NCI-H774 (cell line): ENCODE measurements at places on chromosomes 12 and 14.

DNA sequence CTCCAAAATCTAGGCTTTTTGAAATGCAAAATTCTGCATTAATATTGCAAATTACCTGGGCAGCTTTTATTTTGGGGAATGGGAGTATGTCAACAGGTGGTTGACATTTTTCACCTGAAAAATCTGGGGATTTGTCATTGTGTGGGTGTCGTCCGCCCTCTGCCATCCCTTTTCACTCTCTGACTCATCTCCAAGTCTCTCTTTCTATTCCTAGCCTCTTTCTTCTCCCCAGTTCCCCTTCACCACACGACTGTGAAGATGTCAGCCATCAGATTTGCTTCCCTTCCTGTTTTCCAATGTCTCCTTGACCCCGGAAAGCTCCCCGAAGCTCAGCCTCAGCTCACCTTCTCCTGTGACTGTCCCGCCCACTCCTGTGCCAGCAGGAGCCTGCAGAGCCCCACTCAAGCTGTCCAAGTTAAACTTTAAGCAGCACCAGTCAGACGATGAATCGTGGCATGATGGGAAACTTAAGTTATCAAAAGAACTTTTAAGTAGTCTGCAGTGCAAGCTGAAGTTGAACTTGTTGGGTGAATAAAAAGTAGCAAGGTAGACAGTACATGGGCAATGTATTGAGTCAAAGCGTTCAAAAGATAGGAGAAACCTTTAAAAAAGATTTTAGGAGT lies 590.2 kb downstream of the VRK1 start:
- DNase-seq, result no peak

GRCh38 chr12:120408771-120409170 lies 29.1 kb upstream of the COX6A1 start:
- no peak for DNase-seq

DNA sequence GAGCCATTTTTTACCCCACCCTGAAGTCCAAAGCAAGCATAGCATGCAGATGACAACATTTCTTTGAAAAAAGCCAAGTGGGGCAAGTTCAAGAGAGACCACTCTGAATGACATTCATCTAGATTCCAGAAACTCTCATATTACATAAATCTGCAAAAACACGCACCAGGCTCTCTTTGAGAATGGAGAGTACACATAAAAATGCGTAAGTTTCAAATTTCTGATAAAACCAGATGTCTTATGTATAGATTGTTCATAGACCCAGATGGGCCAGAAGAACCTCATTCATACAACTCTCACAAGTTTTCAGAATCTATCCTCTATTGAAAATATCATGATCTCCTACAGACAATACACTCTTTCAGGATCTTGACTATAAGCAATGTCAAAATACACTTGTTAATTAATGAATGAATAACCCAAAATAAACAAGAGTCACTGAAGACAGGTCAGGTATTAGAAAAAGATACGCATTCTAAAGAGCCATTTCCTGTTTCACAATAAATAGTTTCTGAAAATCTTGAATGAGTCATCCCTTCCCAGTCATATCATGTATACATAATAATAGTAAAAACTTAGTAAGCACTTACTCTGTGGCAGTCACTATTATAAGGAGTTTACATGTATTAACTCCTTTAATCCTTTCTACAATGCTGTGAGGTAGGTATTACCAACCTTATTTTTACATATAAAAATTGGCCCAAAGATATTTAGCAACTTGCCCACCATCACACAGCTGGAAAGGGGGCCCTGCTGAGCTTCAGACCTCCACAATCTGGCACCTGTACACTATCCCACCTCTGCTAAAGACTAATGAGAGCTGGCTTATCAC lies 72.0 kb downstream of the PPP2R5E start:
- no peak for DNase-seq

- DNase-seq, result no peak
Observed at GRCh38 chr12:48005001-48005749, 899 bp upstream of the COL2A1 start.

GRCh38 chr12:100964028-100964427 lies 169.5 kb downstream of the ANO4 start:
- no peak for DNase-seq

GRCh38 chr12:4909410-4909733 lies 333 bp upstream of the KCNA1 start:
- peak; percentile 21 for DNase-seq

DNA sequence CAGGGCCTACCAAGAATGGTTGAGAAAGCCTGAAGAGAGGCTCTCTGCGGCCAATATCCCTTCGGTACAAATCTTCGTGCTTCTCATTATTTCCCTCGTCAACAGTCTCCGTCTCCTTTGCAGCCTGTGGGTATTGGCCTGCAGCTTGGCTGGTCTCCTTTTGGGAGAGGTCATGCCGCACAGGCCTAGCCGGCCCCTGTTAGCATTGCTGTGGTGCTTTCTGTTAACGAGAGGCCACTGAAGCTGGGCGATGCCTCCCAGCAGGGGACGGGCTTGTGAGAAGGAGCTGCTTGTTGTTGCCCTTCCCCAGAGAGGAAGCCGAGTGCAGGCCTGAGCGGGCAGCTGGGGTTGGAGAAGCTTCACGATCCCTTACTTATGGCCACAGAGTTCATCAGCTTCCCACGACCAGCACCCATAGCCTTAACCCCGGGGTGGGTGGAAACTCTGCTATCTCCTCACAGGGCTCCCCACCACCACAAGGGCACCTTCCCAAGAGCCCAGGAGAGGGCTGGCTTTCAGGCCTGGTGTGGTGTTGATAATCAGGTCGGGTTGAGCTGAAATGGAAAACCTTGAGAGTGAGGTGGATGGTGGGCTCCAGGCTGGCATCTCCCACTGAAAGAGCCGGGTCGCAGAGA lies 228.6 kb downstream of the ZFP36L1 start:
- no peak for DNase-seq

DNA sequence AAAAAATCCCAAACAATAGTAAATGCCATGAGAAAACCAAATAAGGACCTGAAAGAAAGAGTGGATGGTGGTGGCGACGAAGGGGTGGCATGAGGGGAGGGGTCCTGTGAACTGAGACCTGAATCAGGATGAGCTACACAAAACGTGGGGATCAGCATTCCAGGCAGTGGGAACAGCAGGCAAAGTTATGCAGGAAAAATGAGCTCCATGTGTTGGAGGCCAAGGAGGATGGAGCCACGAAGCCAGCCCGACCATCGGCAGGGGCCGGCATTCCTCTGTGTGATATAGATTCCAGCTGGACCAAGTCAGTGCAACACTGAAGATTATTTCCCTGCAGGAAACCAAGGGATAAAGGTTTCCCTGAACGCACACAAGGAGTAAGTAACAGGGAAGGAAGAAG lies 7.1 kb downstream of the ADGRD1 start:
- no peak for DNase-seq

DNA sequence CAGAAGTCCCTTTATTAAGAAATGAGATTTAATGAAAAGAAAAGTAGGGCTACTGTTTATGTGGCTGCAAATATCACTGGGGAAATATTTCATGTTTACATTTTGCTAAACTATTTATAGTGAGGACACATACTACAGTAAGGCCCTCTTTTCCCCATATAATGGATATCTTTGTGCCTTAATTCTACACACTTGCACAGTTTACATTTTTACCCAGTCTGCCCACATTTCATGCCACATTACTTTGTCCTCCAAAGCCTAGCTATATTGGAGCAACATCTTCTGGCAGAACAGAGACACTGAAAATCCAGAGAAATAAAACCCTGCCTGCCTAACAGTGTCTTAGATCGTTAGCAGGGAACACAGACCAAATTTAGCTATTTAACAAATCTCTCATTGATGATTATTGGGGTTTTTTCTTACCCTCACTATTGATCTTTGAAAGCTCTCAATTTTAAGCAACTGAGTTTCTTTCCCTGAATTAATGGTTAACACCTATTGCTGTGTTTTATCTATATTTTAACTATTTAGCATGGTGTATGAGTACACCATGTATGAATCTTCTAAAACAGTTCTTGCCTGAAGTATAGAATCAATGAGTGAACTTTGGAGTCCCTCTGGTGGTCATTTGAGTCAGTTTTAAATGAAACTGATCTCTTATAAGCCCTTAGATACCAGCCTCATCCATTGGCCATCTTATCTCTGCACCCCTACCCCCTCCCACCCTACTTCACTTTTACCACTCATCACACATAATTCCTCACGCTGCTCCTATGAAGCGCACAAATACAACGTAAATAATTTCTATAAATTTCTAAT lies 170.2 kb downstream of the BCAT1 start:
- DNase-seq, result peak; percentile 36

GRCh38 chr12:114936148-114937079 lies 252.4 kb upstream of the TBX3 start:
- DNase-seq, result no peak

DNA sequence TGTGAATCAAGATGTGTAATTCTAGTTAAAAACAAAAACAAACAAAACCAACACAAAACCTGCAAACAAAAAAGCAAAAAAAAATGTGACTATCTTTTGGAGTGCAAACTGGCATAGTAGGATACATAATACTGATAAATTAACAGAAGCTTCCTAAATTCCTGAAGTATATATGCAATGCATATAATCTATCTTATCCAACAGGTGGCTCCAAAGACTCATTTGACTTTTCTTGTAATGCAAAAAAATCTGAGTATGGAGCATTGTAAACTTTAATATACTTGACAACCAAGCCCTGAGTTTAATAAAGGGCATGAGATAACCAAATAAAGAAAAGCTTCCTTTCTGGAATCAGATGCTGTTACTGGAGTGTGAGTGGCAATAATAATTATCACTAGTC lies 1003.6 kb downstream of the FSCB start:
- DNase-seq, result no peak

- no peak for DNase-seq
Observed at GRCh38 chr12:10278104-10278503, 29.6 kb upstream of the KLRD1 start.

DNA sequence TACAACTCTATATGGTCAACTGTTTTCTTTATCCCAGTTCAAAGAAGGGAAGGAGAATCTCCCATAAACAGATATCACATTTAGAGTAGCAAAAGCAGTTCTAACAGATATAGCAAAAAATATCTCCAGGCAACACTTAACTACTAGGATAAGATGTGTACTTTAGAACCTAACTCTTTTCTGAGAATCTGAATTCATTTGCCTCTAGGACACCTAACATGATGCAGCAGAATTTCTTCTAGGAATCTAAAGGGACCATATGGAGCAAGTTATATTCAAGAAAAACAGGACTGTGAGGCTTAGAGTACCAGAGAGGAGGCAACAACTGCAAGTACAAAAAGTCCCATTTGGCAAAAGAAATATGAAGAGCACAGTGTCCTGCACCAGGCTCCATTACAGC lies 24.4 kb upstream of the CAPRIN2 start:
- DNase-seq, result no peak

DNA sequence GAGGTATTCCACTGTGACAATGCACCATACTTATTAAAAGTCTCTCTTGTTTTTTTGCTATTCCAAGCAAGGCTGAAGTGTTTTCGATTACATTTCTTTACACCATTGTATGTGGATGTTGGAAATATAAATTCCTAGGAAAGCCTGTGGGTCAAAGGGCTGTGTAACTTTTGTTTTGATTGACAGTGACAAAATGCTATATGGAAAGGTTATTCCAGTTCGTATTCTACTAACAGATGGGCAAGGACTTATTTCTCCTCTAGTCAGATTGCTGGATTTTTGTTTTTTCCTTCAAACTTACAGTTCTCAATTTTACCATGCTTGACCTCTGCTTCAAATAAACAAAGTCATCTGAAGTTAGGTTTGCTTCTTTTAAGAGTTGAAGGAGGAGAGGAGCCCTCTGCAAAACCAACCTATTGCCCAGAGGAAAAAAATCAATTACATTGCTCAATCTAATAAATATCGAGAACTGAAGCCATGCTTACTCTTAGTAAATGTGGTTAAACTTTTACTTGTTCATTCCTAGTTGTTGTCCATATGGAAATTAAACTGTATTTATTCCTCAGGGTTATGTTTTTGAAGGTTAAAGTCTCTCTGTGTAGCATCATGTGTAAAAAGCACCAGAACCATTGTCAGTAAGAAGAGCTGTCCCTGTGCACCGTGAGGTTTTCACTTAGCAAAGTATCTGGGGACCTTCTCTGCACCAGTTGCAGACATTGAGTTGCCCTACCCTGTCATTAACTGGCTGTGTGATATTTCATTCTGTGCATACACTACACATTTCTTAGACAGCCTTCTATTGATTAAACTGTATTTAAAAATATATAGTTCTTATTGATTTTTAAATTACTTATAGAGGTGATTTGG lies 26.9 kb downstream of the GLT1D1 start:
- no peak for DNase-seq

GRCh38 chr12:47189728-47190127 lies 110.0 kb upstream of the AMIGO2 start:
- no peak for DNase-seq

- DNase-seq, result peak; percentile 82
Observed at GRCh38 chr12:11877869-11878780, 192.6 kb upstream of the BCL2L14 start.

DNA sequence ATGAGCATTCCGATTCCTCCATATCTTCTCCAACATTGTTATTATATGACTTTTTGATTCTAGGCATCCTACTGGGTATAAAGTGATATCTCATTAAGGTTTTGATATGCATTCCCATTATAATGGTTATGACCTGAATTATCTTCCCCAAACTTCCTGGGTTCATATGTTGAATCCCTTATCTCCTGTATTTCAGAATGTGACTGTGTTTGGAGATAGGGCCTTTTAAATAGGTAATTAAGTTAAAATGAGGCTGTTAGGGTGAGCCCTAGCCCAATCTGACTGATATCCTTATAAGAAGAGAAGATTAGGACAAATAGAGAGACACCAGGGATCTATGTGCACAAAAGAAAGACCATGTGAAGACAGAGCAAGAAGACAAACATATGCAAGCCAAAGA lies 96.9 kb upstream of the PMCH start:
- no peak for DNase-seq

GRCh38 chr14:21300892-21301291 lies 21.0 kb downstream of the RPGRIP1 start:
- no peak for DNase-seq

GRCh38 chr12:121917950-121918678 lies at the start of gene CFAP251:
Gene CFAP251 (plus strand): TSS chr12:121918592. CDS start chr12:121921306, 2,714 bp downstream.
- peak; percentile 97 for DNase-seq

DNA sequence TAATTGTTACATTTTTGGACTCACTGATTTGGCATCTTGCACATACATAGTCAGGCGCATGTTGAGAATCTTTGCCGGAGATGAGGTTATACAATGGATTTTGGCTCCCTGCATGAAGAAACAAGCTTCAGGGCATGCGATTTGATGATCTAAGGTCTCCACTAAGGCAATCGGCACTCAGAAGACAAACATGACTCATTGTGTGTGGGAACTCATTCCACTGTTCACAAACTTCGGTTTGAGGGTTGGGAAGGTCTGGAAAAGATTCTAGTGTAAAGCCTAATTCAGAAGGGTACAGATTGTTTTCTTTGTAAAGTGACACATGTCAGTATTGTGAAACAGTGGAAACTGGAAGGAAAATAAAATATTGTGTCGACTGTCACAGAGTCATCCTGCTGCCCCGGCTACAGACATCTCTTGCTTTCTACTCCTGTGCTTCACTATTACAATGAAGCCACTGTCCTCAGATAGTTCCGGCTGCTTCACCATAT lies 192.6 kb upstream of the HMGA2 start:
- DNase-seq, result no peak

- no peak for DNase-seq
Observed at GRCh38 chr12:123816896-123817537, 54.9 kb downstream of the DNAH10 start.
